CD4-positive, alpha-beta memory T cell (primary cell): ENCODE measurements at places on chromosomes 5 and 9.

DNA sequence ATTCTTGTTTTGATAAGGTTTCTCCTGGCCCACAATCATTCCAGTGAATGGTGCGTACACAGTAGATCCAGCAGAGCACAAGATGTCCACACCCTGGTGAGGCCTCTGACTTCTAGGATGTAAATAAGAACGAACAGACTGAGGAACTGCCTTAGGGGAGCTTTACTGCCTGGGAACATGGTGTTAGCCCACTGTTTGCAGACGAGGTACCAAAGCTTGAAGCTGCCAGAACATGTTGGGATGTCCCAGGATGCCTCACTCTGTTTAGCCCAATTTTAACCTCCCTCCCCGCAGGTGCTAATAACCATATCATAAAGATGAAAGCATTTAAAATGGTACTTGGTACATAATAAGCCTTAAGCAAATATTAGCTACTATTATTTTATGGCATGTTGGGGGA is 3.5 kb downstream of the LECT2 start:
- no peak overlapping the region for H3K4me3 ChIP-seq
- H3K4me1 ChIP-seq: no peaks in the 10 kb centered on the region
- no peaks in the 10 kb centered on the region for H3K27me3 ChIP-seq
- no peaks in the 10 kb centered on the region for H3K36me3 ChIP-seq

GRCh38 chr5:80756292-80756691 is 101.5 kb upstream of the DHFR start:
- peak overlapping the region; percentile 27 for H3K27ac ChIP-seq
- no peak overlapping the region for H3K4me3 ChIP-seq
- H3K4me1 ChIP-seq: peaks cover 68% of the 10 kb centered on the region
- H3K36me3 ChIP-seq: no peaks in the 10 kb centered on the region
- no peaks in the 10 kb centered on the region for H3K27me3 ChIP-seq

DNA sequence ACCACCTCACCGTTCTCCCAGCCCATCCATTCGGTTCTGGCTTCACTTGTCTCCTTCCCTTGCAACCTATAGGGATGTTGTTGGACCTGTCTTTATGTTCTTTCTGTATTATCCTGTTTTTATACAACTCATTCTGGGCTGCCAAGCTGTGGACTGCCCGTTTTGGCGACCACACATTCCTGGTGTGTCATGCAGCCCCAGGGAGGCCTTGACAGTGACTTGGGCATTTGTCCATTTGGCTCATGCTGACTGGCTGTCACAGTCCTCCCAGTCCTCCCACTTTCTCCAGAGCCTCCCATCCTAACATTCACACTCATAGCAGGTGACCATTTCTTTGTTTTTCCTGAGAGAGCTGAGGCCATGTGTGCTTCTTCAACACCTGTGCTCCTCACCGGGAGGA is 136.4 kb downstream of the SLF1 start:
- no peak overlapping the region for H3K4me3 ChIP-seq
- no peaks in the 10 kb centered on the region for H3K4me1 ChIP-seq

GRCh38 chr5:59040804-59041201 is 457.9 kb downstream of the RAB3C start:
- H3K4me3 ChIP-seq: no peak overlapping the region
- peaks cover 51% of the 10 kb centered on the region for H3K4me1 ChIP-seq
- no peaks in the 10 kb centered on the region for H3K27me3 ChIP-seq
- DNase-seq: no peak

- H3K36me3 ChIP-seq: peaks cover 21% of the 10 kb centered on the region
- DNase-seq: no peak
- no peak overlapping the region for H3K4me3 ChIP-seq
- no peaks in the 10 kb centered on the region for H3K4me1 ChIP-seq
- H3K27ac ChIP-seq: no peak overlapping the region
- H3K27me3 ChIP-seq: no peaks in the 10 kb centered on the region
Observed at GRCh38 chr5:115229606-115230005, 33.1 kb downstream of the PGGT1B start.

- H3K27me3 ChIP-seq: no peaks in the 10 kb centered on the region
- DNase-seq: no peak
- peak overlapping the region; percentile 6 for H3K27ac ChIP-seq
- H3K4me1 ChIP-seq: peaks cover 28% of the 10 kb centered on the region
Observed at GRCh38 chr5:177128551-177128981, 5.0 kb upstream of the NSD1 start.

DNA sequence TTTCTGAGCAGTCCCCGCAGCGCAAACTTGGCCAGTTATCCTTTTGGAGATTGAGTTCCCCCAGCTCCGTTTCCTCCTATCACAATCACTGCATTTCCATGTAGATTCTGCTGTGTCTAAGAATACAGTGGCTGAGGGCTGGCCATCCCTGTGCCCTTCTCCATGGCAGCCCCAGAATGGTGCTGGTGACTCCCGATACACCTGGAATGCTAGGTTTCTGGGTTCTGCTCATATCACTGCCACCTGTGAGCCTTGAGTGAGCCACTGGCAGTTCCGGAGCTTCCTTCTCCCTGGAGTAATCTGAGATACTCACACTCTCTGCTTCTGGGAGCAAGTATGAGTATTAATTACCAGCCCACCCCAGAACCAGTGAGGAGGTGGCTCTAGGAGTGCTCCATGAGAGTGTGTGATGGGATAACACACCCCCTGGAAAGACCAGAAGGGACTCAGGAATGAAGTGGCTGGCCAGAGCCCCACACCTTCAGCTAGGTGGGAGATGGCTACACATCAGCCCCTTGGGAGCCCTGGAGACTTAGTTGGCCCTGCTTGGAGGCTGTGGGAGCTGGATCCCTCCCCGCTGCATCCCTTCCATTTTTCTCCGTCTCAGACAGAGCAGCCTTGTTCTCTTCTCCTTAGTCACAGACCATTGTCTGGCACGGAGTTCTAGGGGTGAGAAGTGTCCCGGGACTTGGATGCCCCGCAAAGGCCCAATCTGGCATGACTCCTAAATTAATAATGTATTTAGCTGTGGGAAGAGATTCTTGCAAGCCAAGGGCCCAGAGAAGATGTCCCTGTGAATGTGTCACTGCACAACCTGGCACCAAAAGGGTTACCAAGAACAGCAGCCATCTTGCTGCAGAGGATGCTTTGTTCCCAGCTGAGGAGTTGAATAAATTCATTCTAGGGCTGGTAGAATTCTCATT is 4.9 kb downstream of the PCDHGC5 start:
- H3K4me3 ChIP-seq: no peak overlapping the region
- H3K4me1 ChIP-seq: peaks cover 19% of the 10 kb centered on the region
- peaks cover 30% of the 10 kb centered on the region for H3K27me3 ChIP-seq
- H3K36me3 ChIP-seq: no peaks in the 10 kb centered on the region

- no peaks in the 10 kb centered on the region for H3K27me3 ChIP-seq
- DNase-seq: no peak
- no peak overlapping the region for H3K27ac ChIP-seq
- H3K36me3 ChIP-seq: no peaks in the 10 kb centered on the region
Observed at GRCh38 chr5:60830581-60831127, 13.4 kb downstream of the ELOVL7 start.

DNA sequence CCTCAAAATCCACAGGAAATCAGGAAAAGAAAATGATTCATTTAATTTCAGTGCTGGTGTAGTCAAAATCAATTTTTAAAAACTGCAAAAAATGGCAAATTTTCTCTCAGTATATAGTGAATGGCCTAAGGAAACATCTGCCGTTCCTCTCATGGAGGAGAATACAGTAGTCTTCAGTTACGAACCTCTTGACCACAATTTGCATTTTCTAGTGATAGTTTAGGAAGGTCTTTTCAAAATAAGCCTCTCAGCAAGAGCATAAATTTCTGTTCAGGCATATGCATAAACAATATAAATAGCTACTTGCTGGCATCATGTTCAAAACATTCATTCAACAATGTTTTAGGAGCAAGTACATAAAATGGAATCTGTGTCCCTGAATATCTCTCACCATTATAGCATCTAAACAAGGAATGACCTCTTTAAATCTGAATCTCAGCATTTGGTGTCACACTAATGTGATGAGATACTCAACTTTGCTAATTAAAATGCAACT is 33.5 kb downstream of the HAPLN1 start:
- H3K36me3 ChIP-seq: no peaks in the 10 kb centered on the region
- H3K4me1 ChIP-seq: no peaks in the 10 kb centered on the region
- no peak for DNase-seq
- no peak overlapping the region for H3K4me3 ChIP-seq
- no peaks in the 10 kb centered on the region for H3K27me3 ChIP-seq
- H3K27ac ChIP-seq: no peak overlapping the region

- H3K36me3 ChIP-seq: no peaks in the 10 kb centered on the region
- H3K4me1 ChIP-seq: no peaks in the 10 kb centered on the region
- no peak overlapping the region for H3K27ac ChIP-seq
- DNase-seq: no peak
- H3K4me3 ChIP-seq: no peak overlapping the region
Observed at GRCh38 chr9:38026840-38027527, 42.0 kb downstream of the SHB start.

GRCh38 chr9:128128836-128129590 is 1.5 kb upstream of the PTGES2 start:
- H3K4me1 ChIP-seq: peaks cover 37% of the 10 kb centered on the region
- H3K27me3 ChIP-seq: no peaks in the 10 kb centered on the region
- peak overlapping the region; percentile 95 for H3K4me3 ChIP-seq
- peaks cover 6% of the 10 kb centered on the region for H3K36me3 ChIP-seq
- DNase-seq: no peak
